ENCODE measurements at places on chromosomes 16 and 17.

- DNase-seq = no peak
Measured at GRCh38 chr17:49554694-49555494, 20.8 kb upstream of the NXPH3 start.

DNA sequence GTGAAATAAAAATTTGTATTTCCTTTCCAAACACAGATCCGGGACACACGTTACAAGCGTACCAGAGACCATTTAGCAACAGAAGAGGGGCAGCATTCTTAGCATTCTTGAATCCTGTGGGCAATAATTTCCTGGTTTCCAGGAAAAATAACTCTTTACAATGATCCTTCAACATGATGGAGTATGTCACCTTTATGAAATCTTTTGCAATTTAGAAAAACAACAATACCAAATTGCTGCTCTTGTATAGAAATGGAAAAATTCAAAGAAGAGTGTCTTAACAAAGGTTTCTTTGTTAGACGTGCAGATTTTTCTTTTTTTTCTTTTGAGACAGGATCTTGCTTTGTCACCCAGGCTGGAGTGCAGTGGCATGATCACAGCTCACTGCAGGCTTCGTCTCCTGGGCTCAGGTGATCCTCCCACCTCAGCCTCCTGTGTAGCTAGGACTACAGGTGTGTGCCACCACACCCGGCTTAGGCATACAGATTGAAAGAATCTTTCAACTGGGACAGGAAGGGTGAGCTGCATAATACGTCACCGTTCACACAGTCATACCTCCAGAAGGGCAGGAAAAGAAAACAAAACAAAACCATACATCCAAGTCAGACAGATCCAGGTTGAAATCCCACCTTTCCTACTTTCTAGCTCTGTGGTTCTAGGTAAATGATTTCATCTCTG is 10.8 kb upstream of the GCSH start:
- DNase-seq = no peak

GRCh38 chr17:6420173-6420641 is 14.7 kb downstream of the AIPL1 start:
- DNase-seq = no peak

DNA sequence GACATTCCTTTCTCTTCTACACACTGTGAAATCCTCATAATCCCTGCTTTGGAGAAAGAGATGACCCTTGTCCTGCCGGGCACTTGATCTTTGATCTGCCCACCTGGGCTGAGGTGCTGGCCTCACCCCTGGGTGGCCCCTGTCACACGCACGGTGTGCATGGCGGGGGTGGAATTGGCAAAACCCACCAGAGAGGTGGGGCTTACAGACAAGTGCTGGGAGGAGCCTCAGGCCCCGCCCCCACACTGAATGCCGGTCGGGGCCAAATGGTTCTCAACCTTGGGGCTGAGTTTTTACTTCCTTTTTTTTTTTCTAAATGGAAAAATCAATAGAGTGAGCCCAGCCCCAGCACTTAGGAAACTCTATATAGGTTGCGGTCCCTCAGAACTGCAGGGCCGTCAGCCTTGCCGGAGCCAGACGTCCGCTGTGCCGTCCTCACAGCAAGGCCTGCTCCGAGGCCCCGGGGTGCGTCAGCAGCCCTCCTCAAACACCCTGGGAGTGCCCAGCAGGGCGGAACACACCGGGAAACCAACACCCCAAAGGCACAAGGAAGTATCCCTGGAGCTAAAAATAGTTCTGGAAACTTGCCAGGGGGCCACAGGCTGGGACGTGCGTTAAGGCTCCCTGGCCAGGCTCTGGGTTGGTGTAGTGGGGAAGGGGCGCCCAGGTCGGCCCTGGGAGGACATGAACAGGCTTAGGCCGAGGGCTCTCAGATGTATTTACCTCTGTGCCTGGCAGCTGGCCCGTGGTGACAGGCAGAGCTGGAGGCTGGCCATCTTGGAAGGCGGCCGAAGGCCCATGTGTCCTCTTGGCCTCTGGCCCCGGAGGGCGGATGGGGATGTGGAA is 11.0 kb downstream of the GPRC5C start:
- peak; percentile 58 for DNase-seq

GRCh38 chr17:7704601-7705268 is at the start of gene EFNB3:
Gene EFNB3 (plus strand): TSS chr17:7705202. CDS start chr17:7705599, 397 bp downstream.
- peak; percentile 60 for DNase-seq

DNA sequence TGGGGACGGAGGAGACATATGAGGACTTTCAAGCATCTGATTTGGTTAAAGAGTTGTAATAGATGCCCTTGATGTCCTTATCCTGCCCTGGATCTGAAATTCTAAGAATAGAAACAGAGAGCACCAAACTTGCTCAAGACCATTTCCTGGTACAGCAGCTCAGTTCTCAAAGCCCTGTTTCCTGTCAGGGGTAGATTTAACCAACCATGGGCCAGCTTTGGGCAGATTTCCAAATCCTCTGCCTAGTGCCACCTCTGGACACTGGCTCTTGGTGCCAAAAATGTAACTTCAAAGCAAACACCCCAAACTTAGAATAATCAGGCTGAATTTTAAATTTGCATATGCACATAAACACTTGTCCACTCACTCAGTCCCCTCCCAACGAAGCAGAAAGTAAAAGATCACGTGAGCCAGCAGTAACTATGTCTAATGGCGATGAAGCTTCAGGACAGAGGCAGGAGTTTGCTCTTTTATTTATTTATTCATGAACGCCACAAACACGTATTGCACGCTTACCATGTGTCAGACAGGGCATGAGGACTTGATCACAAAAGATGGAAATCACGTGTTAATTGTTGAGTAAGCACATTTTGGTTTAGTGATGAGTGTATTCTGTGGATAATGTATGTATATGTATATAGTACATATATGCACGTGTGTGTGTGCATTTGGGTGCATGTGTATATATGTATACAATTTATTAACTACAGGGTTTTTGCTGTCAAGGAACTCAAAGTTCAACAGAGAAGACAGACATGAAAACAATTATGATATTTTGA is 23.1 kb upstream of the SDK2 start:
- DNase-seq = peak; percentile 17

DNA sequence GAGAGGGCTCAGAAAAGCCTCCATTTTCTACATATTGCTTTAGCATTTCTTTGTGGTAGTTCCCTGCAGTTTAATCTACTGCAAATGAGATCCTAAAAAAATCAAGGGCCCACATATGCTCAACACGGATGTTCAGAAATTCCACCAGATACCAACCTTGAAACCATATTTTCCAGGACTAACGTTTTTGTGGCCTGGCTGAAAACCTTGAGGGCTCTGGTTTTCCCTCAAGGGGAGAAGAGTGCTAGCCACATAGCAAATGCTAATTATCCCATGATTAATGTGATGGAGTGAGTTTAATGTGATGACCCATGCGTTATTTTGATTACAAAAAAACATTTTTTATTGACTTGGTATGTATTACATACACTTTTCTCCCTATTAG is 68.9 kb downstream of the SNX11 start:
- no peak for DNase-seq

- DNase-seq = peak; percentile 59
Measured at GRCh38 chr16:85369741-85370528, 243.2 kb upstream of the GSE1 start.

All from head of caudate nucleus (tissue), 42 donors.